ENCODE measurements at places on chromosomes 6 and 20.

DNA sequence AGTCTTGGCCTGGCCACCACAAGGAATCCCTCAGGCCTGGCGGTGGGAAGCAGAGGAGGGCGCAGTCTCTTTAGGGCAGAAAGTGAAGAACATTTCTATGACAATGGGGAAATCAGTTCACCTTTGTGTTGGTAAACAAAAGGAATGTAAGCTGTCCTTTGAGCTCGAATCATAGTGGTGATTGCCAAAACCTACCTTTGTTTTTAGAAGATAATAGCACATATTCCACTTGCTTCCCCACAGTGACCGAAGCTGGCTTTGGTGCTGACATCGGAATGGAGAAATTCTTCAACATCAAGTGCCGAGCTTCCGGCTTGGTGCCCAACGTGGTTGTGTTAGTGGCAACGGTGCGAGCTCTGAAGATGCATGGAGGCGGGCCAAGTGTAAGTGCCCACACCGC is 144.1 kb downstream of the MTHFD1L start:
- DNase-seq, result no peak

GRCh38 chr6:42899871-42900270 is 16.0 kb upstream of the PTCRA start:
- no peak for DNase-seq

- DNase-seq, result no peak
Measured at GRCh38 chr6:54009052-54009654, 102.1 kb upstream of the MLIP start.

DNA sequence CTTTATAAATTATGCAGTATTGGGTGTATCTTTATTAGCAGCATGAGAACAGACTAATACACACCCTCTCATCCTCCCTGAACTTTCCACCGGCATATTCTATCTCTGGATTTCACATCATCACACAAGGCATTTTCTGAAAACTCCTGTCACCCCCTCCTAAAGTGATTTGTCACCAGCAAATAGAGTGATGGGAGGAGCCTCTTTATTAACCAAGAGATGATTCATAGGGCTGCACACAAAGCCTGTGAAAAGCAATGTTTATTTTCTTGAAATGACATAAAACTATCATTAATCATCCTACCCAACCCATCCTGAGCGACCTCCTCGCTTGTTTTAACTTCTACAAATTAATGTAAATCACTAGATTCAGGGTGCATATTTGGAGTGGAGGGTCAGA is 394.7 kb upstream of the SULF2 start:
- DNase-seq, result no peak

DNA sequence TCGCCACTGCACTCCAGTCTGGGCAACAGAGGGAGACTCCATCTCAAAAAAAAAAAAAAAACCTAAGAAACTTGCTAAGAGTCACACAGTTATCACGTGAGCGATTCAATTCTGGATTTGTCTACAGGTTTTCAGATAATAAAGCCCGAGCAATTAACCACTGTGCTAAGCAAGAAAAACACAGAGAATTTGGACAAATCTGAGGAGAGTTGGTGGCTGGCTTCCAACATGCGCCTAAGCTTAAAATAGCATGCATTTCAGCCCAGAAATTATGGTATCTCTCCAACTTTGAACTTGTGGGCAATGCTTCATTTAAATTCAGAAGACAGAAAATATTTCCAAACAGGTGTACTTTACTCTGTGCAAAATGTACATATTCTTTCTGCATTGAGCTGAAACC is 232.9 kb downstream of the TSHZ2 start:
- DNase-seq, result no peak

GRCh38 chr6:116847227-116847626 is 18.3 kb upstream of the GPRC6A start:
- no peak for DNase-seq

All from activated CD8-positive, alpha-beta memory T cell treated with anti-CD3 and anti-CD28 coated beads for 4 hours (primary cell).